ENCODE measurements at places on chromosomes 13 and 19.

DNA sequence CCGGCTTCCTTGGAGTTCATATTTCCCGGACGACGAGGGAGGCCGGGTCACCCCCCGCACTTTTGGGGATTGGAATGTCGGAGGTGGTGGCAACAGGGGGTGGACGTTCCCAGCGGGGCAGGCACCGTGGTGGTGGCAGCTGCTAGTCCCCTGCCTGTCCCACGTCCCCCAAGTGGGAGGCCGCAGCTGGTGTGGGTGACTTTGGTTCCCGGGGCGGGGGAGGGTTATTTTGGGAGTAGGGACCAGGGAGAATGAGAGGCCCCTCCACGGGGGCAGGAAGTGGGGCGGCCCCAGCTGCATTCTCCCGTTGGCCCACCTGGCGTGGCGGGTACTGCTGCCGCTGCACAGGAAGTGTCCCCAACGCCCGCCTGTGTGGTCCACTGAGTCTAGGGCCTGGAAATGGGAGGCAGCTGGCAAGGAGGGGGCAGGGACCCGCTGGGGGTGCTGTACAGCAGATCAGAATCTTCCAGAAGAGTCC, 11.1 kb upstream of the PLIN3 start:
- DNase-seq, result no peak

DNA sequence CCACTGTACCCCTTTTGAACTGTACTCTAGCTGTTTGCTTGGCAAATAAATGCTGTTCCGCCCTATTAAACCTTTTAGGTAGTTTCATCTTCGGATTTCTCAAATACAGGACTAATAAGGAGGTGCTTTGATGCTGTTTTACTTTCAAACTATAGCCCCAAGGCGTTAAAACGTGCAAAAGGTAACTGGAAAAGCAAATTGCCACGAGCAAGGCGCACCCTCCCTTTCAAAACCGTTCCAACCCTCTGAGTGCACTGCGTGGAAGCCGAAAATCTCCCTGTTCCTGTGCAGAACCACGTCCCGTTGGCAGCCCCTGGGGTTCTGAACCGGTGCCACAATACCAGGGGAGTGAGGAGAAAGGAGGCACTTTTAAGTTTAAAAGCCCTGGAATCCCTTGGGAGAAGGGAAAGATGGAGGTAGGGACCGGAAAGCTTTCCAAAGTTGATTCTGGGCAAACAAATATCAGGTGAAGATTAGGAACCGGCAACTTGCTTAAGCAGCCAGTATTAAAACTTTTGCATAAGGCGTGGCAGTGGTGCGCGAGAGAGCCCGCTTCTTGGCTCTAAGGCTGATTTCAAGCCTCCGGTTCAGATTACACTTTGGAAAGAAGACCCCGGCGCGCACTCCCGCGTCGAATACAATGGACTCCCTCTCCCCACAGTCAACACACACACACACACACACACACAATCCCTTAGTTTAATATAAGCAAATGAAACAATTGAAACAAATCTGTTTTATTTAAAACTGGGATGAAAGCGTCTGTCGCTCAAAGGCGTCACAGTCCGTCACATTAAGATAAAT, 9.5 kb downstream of the POU4F1 start:
- no peak for DNase-seq

- DNase-seq, result peak; percentile 15
These were observed 12.0 kb downstream of the POLR2E start for GRCh38 chr19:1082928-1083816.

DNA sequence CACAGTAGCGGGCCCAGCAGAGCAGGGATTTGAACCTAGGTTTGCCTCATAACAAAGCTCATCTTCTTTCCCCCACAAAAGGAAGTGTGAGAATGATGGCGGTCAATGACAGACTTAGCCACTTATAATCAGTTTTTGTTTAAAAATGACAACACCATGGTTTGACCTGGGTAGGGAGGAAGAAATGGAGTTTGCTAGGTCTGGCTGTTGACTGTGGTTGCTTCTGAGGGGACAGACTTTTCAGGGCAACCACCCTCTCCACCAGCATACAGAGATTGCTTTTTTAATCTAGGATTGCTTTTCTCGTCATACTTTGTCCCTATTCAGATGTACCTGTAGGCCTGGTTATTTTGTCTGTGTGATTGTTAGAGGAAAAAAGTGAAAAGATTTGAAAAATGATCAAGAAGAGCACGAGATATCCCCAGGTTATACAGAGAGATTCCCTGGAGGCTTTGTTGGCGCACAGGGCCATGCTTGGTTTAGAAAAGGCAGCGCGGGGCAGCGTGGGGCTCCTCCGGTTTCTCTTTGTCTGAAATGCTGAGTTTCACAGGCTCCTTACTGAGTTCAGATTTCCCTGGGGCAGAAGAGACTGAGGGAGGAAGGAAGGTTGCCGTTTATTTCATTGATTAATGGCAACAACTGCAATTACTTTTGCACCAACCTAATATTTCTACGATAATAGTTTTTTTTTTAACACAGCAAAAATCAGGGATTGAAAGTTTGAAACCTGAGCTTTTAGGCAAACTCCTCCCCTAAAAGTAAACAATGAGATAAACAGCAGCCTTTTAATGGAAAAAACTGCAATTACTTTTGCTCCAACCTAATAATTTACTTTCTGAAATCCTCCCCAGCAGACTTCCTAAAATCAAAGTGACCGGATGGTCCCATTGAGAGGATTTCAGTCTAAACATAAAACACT, 97.0 kb upstream of the RNF113B start:
- no peak for DNase-seq

- no peak for DNase-seq
These were observed 28.4 kb downstream of the TMTC4 start for GRCh38 chr13:100646030-100646673.

- DNase-seq, result no peak
These were observed 3.3 kb upstream of the CHAMP1 start for GRCh38 chr13:114310956-114311355.
